Suppressor macrophage treated with lipopolysaccharide for 4 hours (primary cell): ENCODE measurements at places on chromosomes 5 and 9.

DNA sequence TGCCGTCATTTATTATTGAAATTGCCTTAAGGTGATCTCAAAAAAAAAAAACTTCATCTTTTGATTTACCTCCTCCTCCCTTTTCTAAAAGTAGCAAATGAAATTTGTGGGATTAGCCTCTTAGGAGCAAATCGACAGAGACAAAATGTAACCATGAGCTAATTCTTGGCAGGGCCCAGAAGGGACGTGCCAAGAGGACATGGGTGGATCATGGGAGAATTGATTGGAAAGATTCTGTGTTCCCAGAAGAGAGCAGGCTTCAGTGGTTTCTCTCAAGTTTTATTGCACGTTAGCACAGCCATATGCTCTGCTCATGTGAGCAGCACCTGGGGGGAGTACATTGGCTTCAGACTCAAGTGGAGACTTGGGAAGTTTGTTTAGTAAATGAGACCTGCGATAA lies 394.6 kb downstream of the ELAVL2 start:
- no peak for DNase-seq

- no peak for DNase-seq
These were observed 825.9 kb upstream of the GRAMD2B start for GRCh38 chr5:125597338-125597737.

GRCh38 chr9:129595311-129595741 lies 25.6 kb downstream of the C9orf50 start:
- DNase-seq, result peak; percentile 61

DNA sequence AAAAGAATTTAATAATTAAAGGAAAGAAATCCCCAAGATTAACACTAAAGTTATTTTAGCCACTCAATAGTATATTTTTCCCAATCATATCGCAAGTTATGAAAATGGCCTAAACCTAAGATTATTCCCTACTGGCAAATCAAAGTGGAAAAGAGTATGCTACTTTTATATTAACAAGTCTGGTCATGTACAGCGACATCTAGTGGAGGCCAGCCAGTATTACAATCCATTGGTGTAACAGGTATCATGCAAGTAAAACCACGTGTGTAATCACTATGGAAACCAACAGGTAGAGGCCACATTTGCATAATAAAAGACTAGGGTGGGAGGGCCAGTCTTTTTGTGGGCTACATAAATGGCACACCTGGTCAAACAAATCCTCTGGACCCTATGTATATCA lies 976.4 kb upstream of the CDH9 start:
- peak; percentile 0 for DNase-seq

DNA sequence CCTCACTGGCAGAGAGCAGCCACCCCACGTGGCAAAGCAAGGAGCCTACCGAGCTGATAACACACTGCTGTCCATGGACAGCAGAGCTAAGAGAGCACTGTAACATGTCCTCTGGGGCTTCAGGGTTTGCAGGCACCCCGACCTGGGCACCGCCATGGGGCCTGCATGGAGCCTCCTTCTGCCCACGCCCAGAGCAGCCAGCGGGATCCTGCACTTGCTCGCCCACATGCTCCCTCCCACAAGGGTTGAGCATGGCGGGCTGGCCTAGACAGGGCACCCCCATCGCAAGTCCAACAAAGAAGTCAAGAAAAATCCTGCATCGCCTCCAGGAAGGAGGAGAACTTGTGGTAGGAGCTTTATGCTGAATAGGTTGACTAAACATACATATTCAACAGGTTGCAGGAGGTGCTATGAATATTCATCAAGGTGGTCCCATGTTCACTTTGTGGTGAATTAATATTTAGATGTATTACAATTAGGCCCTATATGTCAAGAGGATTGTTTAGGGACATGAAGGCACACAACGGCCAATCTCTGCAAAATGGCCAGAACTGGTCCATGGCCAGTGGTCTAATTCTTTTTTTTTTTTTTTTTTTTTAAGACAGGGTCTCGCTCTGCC lies 3.8 kb upstream of the MIGA2 start:
- no peak for DNase-seq

DNA sequence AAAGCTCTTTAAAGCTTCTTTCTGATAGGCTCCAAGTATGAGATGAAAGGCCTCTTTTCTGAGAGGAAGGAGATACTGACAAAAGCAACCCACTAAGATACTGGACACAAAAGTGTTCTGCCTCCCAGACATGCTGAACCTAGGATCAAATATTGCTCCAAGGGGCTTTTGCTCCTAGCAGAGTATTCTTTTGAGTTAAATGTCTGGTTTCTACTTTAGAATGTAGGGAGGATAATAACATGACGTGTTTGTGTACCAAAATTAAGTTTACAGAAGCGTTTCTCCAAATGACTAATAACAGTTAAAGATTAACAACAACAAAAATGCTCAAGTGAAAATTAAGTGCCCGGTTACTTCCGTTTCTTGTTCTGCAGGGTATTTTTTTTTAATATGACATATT lies 2293.3 kb upstream of the C9orf72 start:
- DNase-seq, result no peak

DNA sequence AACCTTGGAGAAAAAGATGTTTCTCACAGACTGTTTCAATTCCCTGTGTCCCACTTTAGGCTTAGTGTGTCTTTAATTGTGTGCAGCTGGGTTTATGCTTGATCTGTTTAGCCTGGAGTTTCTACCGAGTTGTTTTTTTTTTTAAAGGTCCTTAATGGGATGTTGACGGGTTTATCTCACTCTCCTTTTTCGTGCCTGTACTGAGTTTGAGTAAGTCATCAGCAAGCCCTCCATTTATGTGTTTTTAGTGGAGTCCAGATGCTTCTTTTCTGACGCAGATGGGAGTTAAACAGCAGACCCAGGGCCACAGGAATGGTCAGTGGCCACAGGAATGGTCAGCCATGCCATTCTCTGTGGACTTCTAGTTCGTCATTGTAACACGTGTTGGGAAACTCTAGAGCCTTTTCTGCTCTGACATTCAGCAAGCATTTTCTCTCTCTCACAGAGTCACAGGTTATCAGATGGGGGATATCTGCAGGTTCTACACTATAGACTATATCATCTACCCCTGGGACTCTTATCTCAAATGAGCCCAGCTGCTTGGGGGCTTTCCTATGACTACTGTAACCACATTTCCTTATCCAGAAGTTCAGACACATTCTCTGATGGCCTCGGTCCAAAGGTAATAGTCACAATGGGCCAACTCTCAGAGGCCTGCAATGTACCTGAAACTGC lies 190.5 kb downstream of the TTLL11 start:
- DNase-seq, result no peak

DNA sequence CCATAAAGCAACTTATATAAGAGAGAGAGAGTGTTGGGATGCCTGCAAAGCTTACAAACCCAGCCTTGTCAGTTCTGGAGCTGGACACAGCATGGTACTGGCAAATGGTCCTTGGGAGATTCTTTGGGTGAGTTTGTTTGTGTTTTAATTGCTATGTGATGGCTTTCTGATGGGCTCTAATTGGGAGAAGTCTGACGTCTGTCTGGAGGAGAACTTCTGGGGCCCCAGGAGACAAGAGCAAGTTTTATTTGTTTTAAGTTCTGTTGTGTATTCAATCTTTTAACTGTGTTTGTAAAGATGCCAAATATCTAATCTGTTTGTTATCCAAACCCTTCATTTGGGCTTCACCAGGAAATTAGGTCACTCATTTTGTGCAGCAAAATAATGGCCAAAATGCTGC lies 50.3 kb upstream of the AFAP1L1 start:
- no peak for DNase-seq

DNA sequence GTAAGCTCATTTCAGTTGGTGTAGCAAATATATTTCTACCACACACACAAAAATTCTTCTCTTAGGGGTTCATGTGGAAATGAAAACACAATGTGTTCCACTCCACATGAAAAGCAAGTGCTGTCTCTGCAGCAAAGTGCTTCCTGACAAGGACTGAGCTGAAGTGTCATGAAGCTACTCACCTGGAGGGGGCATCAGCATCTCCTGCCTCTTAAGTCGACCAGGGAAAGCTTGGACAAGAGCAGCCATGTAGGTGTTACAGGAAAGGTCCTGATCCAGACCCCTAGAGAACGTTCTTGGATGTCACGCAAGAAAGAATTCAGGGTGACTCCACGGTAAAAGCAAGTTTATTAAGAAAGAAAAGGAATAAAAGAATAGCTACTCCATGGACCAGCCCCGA lies 62.8 kb downstream of the SV2C start:
- DNase-seq, result peak; percentile 3

DNA sequence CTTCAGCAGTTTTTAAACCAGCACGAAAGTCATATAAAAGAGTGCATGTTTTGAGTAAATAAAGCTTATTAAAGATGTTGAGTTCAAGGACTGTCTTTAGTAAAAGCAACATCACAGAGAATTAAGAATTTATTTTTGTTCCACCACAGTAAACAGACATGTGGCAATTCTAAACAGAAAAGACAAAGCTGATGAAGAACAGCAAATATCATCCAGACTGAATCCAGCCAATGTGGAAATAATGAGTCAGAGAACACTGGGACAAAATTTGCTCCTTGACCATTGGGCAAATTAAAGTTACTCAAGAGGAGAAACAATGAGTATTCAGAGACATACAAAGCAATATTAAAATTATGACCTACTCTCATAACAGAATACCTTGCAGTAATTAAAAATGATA lies 28.8 kb downstream of the OR2K2 start:
- DNase-seq, result peak; percentile 46

DNA sequence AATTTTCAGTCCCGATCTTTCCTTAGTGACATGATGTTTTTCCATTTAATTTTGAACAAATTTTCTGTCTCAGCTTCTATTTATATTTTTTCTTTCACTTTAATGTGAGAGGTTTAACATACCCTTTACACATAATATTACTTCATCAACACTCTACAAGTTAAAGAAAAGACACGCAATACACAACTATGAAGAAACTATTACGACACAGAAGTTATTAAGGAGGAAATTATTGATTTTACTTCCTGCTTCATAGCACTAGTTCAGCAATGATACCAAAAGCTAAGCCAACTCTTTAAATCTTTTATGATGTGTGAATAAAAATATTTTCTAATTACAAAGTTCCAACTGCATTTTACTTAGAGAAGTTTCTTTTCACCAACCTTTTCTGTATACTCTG lies 432.3 kb upstream of the DAB2 start:
- peak; percentile 11 for DNase-seq

DNA sequence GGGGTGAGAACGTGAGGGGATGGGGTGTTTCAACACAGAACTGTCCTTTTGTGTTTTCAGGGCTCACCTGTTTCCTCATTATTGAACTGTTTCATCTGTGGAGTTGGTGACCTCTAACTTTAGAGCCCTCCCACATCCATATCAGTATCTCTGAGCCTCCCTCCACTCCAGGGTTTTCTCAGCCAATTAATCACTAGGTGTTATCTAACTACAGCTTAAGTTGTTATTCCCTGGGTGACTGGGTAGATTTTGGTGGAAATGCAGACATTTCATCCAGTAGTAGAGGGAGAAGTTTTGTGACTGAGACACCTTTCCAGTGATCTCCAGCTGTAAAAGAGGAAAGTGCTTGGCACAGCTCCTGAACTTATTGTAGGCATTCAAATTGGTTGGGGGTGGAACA lies 23.7 kb downstream of the PPP3R2 start:
- no peak for DNase-seq

DNA sequence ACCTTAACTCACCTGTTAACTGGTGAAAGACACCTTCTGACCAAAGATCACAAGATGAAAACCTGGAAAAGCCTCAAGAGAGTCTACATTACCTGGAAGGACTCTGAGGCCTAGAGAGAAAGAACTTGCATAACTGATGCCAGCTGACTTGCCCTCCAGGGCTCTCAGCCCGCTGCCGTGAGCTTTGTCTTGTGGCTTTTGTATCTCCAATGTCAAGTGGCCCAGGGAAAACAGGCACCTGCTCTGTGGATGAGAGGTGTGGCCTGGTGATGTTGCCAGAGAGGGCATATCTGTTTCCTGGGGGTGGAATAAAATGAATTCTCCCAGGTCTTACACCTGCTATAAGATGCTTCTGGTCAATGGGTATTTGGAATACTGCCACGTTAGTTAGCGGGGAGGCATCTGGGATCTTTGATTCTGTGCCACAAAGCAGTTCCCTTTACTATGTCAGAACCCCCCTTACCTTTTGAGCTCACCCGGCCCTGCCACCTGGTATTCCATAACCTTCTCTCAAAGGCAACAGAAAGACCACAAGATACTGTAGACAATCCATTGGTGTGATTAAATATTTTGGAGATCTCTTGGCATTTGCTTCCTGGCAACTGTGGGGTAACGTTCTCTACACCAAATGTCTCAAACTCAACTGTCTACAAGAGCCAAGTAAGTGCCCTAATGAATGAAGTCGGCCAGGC lies 54.9 kb upstream of the N4BP3 start:
- DNase-seq, result no peak

GRCh38 chr9:120893611-120894307 lies 16.8 kb upstream of the PHF19 start:
- no peak for DNase-seq

- DNase-seq, result peak; percentile 75
These were observed 35.6 kb upstream of the TRIO start for GRCh38 chr5:14107536-14107935.

DNA sequence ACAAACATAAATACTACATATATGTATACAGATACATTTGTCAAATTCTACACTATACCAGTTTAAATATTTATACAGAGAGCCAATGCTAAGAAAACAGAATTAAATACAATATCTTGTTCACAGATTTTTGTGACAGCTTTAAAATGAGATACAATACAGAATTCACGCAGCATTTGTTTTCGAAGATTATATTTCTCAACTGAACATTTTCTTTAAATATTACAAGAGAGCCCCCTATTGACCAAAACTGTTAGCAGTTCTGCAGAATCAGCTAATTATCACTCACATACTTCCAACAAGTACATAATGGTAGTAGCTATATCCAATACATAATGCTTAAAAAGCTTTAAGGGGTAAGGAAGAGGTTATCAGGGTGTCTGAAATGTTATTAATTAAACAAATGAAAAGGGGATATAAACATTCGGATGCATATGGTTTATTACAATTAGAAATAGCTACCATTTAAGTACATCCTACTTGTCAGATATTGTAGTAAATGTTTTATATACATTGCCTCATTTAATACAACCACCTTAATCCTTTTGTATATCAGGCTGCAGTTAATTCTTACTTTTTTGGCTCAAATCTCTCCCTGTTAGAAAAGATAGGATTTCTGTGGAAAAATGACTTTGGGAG lies 31.7 kb downstream of the ZDHHC21 start:
- DNase-seq, result peak; percentile 35

DNA sequence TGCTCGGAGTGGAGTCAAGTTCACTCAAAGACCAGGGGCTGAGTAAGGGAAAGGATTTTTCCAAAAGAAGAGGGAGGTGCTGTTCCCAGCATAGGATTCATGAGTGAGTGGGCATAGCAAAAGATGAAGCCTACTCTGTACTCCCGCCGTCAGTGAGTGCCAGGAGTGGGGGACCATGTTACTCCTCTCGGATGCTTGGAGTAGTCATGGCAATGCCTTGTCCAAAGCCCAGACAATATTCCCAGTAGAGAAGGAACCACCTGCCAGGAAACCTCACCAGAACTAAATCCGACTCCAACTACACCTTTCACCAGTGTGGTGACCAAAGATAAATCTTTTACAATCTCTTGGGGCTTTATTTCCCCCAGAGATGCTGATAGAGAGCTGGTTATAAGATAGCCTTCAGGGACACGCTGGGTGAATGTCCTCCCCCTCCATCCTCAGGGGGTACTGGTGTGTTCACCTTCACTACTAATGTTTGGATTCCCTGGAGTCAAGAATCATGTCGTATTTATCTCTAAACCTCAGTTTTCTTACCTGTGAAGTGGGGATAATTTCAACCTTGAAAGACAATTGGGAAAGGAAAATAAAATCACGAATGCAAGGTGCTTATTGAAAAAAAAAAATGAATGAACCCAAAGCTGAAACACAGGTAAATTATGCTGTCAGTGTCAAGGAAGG lies 165.2 kb downstream of the NSG2 start:
- no peak for DNase-seq

- no peak for DNase-seq
These were observed 35.3 kb upstream of the FBXL17 start for GRCh38 chr5:108417166-108417670.
